Ovary (tissue), 10 donors: ENCODE measurements at places on chromosomes 7 and 10.

DNA sequence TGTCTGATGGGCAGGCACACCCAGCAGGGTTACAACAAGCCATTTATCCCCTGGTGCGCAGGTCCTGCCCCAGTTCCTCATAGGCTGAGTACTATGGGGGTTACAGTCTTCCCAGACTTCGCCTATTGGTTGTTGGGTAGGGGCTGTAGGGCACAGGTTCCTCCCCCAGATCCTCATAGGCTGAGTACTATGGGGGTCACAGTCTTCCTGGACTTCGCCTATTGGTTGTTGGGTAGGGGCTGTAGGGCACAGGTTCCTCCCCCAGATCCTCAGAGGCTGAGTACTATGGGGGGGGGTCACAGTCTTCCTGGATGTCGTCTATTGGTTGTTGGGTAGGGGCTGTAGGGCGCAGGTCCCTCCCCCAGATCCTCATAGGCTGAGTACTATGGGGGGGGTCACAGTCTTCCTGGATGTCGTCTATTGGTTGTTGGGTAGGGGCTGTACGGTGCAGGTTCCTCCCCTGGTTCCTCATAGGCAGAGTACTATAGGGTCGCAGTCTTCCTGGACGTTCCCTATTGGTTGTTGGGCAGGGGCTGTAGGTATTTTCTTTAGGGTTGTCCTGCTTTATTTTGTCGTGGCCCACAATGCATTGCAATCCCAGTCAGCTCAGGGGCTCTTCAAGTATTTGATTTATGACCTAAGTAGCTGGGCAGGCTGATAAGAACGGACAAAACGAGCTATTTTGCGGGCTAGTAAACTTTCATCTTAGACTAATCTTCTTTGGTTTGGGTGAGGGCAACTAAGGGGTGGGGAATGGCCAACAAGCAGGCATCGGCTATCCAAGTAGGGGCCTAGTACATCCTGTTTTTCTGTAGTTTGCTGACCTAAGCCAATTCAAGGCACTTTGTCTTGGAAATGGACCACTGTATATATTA lies 3.4 kb downstream of the LRRC27 start:
- DNase-seq = no peak

GRCh38 chr10:56605051-56605450 lies 244.0 kb upstream of the ZWINT start:
- DNase-seq = no peak

- no peak for DNase-seq
Observed at GRCh38 chr10:92241501-92241900, 49.4 kb downstream of the CPEB3 start.

DNA sequence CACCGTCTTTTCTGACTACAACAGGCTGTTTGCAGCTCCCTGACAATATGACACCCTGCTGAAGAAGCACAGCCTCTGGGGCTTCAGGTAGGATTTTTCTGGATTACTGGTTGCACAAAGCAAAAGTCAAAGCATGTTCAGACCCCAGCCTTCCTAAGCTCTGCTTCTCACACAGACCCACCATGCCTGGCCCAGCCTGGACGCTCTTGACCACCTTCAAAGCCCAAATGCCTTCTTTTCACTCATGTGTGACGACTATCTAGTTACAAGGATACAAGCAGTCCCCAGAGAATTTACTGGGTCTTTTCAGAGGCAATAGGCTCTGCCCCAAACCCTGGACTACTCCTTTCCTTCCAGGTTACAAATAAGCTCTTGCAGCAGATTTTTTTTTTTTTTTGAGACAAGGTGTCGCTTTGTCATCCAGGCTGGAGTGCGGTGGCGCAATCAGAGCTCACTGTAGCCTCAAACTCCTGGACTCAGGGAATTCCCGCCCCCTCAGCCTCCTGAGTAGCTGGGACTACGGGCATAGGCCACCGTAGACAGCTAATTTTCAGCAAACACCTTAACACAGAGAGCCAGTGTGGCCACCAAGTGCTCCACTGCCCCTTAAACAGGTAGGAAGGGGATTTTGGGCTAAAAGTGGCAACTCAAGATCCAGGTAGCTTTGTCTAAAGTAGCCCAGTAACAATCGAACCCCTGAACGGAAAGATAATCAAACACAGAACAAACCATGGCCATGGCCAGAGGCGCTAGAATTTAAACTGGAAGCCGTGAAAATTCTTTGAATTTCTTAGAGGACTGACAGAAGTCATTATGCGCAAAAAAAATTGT lies 16.2 kb downstream of the SVIL start:
- no peak for DNase-seq

DNA sequence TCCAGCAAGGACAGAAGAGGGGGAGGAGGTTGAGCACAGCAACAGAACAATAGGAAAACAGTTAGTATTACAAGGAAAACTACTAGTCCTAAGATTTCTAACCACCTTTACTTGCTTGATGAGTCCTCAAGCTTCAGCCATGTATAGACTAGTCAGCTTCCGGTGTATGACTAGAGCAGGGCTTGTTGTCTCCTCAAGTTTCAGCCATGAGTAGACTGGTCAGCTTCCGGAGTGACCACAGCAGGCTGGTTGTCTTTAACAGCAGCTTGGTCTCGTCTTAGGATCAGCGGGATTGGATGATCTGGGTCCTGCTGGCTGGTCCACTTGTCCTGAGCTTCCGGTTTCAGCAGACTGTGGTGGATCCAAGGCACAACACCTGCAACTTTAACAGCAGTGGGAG lies 10.6 kb upstream of the ZNF239 start:
- no peak for DNase-seq

DNA sequence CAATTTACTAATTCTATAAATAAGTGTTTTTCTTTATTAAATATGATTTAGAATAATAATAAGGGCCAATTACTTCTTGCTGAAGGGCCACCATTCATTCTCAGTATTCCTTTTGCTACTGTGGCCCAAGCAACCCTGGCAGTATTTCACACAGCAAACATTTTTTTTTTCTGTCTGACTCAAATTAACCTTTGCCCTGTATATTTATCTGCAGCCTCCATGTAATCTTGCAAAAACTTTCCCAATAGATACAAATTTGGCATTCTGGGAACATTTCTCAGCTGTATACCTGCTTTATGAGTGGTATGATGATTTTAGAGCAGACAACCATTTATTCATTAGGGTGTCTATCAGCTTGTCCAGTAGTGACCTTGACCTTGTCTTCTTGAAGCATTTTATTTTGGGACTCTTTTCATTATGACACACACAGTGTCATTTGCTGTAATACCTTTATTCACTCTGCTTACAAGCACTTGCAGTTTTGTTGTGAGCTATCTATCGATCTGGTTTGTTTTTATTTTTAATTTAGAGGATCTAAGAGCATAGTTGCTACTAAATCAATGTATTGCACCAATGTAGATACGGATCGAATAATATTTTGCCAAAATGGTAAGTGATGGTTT lies 159.7 kb upstream of the PLXDC2 start:
- DNase-seq = no peak

GRCh38 chr10:51542853-51543252 lies 156.5 kb downstream of the CSTF2T start:
- DNase-seq = no peak

DNA sequence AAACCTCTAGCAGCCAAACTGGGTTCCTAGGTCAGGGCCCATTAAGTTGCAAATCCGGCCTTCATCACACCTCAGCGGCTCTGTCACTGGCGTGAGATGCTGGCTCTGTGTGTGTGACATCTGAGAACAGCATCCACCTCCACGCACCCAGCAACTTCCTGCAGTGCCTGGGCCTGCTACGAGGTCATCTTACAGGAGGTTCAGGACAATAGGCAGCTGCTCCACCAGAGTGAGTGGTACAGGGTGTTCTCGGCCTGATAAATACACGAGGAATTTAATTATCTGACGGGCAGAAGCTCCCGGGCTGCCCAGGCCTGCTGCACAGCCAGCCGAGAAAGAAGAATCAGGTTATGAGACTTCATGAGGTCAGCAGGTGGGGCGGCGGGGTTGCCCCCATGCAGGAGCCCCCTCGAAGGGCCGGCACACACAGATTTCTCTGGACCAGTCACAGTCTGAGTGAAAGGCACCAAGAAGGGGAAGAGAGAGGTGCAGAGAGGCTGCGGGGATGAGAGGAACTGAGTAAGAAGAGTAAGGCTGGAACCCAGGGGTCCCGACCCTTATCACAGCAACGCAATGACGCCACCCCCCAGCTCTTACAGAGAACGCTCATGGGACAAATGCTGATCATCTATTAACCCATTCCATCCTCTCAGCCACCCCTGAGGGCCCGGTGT lies 49.3 kb downstream of the CALML3 start:
- DNase-seq = peak; percentile 50

DNA sequence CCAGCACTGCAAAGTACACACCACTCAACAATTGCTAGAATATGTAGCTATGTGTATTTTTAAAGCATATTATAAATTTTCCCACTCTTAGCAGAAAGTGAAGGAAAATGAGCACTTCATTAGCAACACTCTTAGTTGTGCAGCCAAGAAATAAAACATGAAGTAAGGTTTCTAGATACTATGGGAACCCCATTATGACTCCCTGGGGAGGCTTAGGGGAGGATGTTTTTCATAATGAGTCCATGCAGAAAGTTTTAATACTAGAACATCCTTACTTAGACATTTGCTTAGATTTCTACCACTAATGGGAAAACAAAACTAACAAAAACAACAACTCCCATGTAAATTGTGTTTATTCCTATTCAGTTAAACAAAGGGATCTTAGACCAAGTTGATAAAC lies 148.4 kb upstream of the HDAC9 start:
- no peak for DNase-seq

DNA sequence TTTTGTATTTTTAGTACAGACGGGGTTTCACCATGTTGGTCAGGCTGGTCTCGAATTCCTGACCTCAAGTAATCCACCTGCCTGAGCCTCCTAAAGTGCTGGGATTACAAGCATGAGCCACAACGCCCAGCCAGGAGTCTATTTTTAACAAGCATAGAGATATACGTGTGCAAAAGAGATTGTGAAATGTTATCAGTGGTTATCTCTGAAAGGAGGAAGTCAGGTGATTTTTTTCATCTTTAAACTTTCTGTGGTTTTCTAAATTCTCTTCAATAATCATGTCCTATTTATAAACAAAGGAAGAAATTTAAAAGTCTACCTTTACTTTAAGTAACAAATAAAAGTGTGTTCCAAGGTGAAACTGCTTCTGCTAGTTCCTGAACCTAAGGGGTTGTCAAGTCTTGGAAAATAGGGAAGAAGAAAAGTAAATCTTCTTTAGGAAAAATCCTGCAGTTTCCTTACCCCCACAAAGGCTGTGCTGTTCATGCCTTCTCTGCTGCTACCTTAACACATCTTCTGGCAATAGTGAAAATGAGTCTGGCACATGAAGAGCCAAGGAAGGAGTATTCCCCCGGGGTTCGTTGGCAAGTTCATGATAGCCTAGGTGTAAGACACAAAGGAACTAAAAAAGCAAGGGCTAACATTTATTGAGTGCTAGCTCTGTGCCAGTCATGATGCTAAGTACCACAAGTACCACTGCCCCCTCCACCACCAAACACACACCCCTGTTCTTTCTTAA lies 51.1 kb downstream of the CYP26A1 start:
- DNase-seq = no peak

DNA sequence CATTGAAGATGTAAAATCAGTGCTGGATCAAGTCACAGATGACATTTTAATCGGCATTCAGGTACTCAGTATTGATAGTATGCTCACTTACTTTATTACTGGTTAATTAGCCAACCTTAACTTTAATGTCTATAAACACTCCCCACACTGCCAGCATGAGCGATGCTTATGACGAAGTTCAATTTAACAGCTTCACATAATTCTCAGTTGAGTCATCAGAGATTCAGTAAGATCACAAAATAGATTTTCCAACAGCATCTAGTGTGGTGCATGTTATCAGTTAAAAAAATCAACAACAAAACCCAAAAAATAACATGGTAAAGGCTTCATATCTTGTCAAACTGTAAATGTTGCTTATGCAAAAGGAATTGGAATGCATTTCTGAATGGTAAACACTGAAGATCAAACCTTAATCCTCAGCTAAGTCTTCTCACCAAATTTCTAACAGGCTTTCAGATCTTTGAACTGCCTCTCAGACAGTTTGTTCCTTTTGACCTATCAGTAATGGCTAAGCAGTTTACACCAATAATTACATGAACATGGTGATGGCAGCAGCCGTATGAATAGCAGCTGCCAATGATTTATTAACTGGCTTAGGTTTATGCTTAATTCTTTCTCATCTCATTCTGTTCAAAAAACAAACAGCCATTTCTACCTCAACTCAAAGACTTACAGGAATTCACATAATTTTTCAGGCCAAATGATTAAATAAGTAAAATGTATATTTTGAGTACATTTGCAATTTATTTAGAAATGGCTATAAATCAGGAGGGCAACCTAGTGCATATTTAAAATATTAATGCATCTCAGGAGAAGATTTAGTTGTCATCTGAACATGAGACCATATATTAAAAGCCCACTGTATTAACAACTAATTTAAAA lies 98.5 kb downstream of the CABCOCO1 start:
- no peak for DNase-seq

GRCh38 chr10:78950656-78951587 lies 117.8 kb upstream of the ZMIZ1 start:
- no peak for DNase-seq

DNA sequence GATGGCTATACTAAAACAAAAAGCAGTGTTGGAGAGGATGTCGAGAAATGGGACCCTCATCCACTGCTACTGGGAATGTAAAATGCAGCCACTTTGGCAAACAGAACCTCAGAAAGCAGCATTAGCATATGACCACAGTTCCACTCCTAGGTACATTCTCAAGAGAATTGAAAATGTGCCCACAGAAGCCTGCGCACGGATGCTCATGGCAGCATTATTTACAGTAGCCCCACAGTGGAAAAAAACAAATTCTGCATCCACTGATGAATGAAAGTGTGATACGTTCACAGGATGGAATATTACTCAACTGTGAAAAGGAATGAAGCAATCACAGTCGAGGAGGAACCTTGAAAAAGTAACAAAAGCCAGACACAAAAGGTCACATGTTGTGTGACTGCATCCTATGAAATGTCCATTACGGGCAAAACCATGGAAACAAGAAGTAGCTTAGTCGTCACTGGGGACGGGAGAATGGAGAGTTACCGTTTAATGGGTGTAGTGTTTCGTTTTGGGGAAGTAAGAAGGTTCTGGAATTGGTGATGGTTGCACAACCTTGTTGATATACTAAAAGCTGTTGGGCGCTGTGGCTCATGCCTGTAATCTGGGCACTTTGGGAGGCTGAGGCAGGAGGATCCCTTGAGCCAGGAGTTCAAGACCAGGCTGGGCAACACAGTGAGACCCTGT lies 2.5 kb upstream of the UPK3B start:
- DNase-seq = no peak

- no peak for DNase-seq
Observed at GRCh38 chr7:29490094-29490607, 73.5 kb upstream of the PRR15 start.
